Activated naive CD4-positive, alpha-beta T cell (primary cell): ENCODE measurements at places on chromosomes 7 and 10.

DNA sequence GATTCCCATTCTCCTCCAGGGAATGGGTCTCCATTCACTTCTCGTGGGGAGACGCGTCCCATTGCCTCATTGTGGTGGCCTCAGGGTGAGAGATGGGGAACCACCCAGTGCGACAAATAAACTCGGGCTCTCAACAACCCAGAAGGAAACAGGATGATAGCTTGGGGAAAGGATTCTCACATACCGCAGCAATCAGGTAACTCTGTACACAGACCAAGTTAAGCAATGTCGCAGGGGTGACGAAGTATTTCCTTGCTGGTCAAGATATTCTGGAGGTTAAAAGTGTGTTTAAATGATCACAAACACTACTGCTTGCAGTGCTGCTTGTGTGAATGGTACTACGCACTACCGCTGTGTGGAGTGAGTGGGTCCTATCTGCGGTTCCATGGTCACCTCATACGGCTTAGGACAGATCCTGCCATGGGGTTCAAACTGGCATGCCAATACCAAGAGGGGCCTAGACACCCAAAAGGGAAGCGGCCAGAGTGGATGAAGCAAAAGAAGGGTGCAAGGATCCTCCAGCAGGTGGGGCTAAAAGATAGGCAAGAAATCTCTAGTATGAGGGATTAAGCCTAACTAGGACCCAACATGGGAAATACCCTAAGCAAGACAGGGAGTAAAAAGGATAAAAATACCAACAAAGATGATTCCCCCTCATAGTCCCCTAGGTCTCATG is 143.8 kb upstream of the TMEM106B start:
- DNase-seq, result peak; percentile 25

DNA sequence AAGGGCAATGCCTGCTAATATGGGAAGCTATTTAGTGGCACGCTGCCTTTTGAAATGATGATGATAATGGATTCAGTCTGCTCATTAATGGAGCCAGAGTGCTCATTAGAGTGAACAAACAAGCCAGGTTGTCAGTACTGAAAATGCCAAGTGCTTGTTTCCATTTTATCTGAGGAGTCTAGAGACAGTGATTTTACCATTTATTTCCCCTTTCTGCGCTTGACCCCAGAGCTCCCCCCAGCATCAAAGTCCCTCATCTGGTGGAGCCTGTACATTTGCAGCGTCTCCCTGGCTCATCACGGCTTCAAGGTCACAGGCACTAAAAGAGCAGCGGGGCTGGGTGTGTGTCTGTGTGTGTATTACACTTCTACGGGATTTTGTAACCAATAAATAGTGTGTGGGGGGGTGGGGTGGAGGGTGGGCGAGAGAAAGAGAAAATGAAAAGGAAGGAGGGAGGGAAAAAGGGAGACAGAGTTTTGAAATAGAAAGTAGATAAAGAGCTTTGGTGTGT is 553.8 kb downstream of the TFEC start:
- DNase-seq, result no peak

GRCh38 chr7:143360788-143361551 is 1.5 kb downstream of the FAM131B start:
- DNase-seq, result no peak

- DNase-seq, result no peak
Observed at GRCh38 chr10:51075043-51075872, 971 bp downstream of the PRKG1 start.

DNA sequence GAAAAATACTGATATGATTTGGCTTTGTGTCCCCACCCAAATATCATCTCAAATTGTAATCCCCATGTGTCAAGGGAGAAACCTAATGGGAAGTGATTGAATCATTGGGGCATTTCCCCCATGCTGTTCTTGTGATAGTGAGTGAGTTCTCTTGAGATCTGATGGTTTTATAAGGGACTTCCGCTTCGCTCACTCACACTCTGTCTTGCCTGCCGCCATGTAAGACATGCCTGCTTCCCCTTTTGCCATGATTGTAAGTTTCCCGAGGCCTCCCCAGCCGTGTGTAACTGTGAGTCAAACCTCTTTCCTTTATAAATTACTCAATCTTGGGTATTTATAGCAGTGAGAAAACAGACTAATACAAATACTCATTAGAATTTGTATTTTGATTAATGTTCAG is 5.1 kb upstream of the MRPS17 start:
- DNase-seq, result no peak

GRCh38 chr7:143437578-143437977 is 5.7 kb upstream of the TAS2R60 start:
- no peak for DNase-seq

DNA sequence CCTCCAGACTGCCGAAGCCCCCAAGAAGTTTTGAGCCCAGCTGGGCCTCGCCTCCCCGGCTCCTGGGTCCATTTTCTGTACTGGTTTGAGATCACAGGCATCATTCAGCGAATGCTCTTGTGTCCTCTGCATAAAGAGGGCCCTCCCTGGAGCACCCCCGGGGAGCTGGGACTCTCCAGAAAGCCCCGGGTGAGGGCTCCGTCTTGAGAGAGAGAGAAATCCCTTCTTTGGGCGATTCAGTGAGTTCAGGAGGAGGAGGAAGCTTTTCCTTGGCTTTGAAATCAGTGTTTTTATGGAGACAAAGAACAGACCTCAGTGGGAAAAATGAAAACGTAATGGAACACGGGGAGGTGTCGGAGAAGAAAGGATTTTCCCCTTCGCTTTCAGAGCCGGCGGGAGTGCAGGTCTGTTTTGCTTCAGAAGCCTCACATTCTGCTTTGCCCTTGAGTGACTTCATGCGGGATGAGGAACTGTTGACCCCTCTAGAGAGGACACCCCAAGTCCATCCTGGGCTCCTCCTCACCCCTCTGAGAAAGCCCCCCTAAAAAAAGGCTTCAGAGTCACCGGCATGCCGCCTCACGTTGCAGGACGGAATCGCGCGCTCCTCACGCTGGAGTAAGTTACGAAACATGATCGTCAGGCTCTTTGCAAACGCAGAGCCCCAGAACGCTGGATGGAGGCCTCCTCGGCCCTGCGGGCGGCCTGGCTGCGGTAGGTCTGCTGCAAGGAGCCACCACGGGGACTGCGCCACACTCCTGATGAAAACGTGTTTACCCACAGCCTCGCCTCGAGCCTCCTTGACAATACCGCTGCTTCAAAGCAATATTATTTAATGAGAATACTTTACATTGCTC is 8.5 kb upstream of the AP5Z1 start:
- no peak for DNase-seq

DNA sequence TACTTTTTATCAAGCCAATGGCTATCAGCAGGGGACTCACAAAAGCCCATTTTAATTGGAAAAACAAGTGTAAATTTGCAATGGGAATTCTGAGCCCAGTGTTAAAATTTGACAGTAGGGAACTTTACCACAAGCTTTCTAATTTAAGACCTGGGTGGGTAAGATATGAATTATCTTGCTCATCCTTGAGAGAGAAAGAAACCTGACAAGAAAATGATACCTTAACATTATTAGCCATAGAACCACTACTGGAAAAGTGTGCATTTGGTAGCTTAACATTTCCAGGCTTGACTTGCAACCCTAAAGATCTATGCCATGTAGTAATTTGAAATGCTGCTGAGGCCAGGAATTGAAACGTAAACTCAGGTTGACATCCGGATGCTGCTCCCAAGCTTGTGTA is 2.7 kb upstream of the ST8SIA6 start:
- no peak for DNase-seq

DNA sequence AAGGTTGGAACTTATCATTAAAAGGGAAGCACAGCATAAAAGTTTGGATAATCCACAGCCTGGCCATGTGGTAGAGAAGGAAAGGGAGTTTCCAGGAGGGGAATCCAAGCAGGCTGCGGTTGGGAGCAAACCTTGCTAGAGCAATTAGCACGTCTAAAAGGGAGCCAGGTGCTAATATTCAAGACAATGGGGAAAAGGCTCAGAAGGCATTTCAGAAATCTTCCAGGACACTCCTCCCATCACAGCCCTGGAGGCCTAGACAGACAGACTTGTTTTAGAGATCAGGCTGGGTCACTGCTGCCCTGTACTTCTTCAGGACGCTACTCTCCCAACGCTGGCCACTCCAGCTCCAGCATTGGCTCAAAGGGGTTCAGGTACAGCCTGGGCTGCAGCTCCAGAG is 96.2 kb upstream of the KAT6B start:
- no peak for DNase-seq

DNA sequence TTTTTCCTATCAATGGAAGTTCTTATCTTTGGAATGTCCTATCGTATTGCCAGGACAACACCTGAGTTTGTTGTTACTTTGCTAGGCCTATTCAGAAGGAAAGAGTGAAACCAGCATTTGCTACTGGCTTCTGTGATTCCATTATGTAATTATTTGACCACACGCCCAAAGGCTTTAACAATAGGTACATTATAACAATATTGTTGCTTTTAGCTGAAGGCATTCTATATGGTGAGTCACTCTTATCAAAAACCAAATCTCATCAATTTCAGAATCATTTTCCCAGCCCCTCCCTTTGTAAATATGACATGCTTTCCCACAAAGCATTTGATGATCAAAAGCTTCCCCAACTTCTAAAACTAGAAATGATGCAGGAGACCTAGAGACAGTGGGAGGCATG is 294.4 kb upstream of the NEBL start:
- DNase-seq, result no peak

- DNase-seq, result no peak
Observed at GRCh38 chr7:128410451-128410753, 620 bp upstream of the IMPDH1 start.

- DNase-seq, result no peak
Observed at GRCh38 chr10:3433131-3433530, 260.5 kb upstream of the PITRM1 start.

DNA sequence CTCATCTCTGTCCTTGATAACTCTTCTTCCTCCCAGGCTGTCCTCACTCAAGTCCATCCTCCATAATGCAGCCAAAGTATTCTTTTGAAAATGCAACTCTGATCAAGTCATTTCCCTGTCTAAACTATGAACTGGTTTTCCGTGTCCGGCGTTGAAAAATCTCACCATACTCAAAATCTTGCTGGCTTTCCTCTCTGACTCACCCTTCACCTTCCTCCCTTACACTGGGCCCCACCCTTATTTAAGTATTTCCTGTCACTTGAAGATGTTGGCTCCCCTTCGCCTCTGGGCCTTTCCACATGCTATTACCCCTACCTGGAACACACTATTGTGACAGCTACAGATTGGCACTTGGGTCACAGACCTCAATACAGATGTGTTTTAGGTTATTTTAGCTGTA is 515.6 kb downstream of the INHBA start:
- no peak for DNase-seq

DNA sequence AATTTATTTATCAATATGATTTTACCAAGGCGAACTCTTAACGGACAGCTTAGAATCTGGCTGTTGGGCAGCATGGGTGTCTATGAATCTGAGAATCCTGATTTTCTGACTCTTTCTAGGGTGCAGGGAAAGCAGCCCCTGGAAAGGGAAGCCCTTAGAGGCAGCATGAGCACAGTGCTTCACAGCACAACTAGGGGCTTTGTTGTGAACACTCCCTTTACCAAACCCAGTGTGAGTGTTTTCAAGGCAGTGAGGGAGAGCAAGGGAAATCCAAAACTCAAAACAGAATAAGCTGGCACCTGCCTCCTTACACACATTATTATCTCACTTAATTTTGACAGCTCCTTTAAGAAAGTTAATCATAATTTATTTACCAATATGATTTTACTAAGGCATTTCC is 116.3 kb upstream of the CSTF2T start:
- no peak for DNase-seq

DNA sequence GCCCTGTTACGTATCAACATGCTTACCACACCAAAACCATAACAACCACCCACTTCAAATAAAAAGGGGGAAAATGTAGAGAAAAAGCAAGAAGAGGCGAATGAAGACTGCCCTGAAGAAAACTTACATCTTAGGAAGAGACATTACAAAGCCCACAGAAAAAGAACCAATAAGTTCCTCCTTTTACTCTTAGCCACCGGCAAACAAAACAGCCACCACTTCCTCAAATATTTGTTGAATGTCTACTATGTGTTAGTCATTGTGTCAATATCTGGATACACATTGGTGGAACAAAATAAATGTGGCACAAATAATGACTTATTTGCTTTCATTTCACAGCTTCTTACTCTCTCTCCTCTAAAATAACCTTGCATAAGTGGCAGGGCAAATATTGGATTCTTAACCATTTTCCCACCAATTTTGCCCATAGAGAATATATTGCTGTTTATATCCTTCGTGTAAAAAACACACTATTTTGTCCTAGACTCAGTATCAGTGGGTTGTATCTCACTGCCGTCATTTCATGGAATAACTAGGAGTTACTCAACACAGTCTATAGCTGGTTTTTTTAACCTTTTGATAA is 106.8 kb downstream of the ANK3 start:
- DNase-seq, result no peak

- DNase-seq, result peak; percentile 92
Observed at GRCh38 chr10:68720793-68721672, at the start of gene CCAR1. TSS of gene CCAR1 (plus strand) at chr10:68721239. CDS start at chr10:68722505, 1,266 bp downstream.

DNA sequence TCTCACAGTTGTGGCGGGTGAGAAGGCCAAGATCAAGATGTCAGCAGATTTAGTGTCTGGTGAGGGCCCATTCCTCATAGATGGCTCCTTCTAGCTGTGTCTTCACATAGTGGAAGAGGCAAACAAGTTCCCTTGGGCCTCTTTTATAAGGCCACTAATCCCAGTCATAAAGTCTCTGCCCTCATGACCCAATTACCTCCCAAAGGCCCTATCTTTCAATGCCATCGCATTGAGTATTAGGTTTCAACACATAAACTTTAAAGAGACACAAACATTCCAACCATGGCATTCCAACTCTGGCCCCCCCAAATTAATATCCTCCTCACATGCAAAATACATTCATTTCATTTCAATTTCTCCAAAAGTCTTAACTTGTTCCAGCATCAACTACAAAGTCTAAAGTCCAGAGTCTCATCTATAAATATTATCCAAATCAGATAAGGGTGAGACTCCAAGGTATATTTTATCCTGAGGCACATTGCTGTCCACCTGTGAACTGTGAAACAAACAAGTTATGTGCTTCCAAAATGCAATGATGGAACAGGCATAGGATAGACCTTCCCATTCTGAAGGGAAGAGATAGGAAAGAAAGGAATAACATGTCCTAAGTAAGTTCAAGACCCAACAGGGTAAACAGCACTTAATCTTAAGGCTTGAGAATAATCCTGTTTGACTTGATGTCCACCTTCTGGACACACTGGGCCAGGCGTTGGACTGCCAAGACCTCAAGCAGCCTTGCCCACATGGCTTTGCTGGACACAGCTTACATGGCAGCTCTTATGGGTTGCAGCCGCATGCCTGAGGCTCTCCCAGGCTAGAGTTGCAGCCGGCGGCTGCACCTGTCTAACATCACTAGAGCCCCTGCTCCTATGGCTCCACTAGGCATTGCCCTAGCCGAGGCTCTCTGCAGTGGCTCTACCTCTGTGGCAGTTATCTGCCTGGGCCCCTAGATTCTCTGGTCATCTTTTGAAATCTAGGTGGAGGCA is 312.8 kb downstream of the TNS3 start:
- no peak for DNase-seq

GRCh38 chr7:13992596-13992964 is 3.1 kb upstream of the ETV1 start:
- no peak for DNase-seq
